IMR-90 (cell line): ENCODE measurements at places on chromosomes 3 and 15.

GRCh38 chr15:78452485-78452884, 14.5 kb downstream of the IREB2 start:
- H3K4me1 ChIP-seq: peaks cover 15% of the 10 kb centered on the region
- H3K27ac ChIP-seq: no peak overlapping the region
- no peak overlapping the region for H3K4me3 ChIP-seq

GRCh38 chr15:93189561-93189960, 100.5 kb upstream of the RGMA start:
- H3K4me3 ChIP-seq: no peak overlapping the region
- H3K36me3 ChIP-seq: no peaks in the 10 kb centered on the region
- DNase-seq: no peak
- no peaks in the 10 kb centered on the region for H3K4me1 ChIP-seq
- no peak overlapping the region for H3K27ac ChIP-seq

DNA sequence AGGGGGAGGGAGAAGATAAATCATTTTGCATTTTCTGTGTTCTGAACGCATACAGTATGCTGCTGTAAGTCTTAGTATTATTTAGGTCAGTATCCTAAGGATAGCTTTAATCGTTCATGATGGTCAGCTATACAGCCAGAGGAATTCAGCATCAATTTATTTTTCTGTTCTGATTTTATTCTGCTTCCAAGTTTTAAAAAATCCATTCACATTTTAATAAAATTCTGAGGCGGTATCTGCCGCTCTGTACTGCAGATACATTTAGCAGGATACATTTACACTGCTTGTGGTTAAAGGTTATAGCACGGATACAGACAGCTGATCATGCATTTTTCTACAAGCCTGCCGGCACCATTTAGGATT, 17.8 kb downstream of the ZBTB38 start:
- peaks cover 14% of the 10 kb centered on the region for H3K36me3 ChIP-seq
- peak overlapping the region; percentile 44 for H3K4me3 ChIP-seq
- H3K27ac ChIP-seq: peak overlapping the region; percentile 92
- no peaks in the 10 kb centered on the region for H3K27me3 ChIP-seq

DNA sequence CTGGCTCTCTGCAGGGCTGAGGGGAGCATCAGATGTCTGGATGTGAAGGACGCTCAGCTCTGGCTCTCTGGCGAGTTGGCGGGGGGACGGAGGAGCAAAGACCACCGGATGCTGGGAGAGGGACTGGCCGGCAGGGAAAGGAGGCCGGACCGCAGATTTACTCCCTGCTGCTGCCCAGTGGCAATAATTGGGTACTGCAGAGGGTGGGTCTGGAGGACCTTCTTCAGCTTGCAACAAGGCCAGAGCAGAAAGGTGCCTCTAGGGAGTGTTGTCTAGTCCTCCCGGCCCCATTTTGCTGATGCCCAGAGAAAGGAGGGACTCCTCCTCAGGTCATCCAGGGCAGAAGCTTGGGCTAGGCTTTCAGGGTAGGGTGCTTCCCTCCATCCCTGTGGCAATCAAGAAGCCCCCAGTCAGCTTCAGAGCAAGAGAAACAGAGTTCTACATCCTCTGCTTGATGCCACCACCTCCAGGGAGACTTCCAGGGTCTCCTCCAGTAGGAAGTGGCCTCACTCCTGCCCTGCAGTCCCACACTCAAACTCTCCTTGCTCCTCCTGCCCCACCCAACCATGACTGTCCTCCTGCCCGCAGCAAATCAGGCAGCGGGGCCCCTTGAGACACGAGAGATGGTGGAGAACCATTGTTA, 20.3 kb upstream of the CSPG4 start:
- no peak overlapping the region for H3K27ac ChIP-seq
- H3K4me3 ChIP-seq: no peak overlapping the region
- peak; percentile 65 for DNase-seq
- H3K36me3 ChIP-seq: no peaks in the 10 kb centered on the region

DNA sequence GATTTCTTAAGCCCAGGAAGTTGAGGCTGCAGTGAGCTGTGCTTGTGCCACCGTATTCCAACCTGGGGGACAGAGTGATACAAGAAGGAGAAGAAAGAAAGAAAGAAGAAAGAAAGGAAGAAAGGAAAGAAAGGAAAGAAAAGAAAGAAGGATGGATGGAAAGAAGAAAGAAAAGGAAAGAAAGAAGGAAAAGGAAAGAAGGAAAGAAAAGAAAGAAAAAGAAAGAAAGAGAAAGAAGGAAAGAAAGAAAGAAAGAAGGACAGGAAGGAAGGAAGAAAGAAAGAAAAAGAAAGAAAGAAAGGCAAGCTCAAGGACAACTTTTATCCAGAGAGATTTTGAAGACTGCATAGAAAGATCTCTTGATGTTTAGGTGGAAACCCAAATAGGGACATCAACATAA, 120.7 kb downstream of the GMNC start:
- H3K36me3 ChIP-seq: no peaks in the 10 kb centered on the region
- no peaks in the 10 kb centered on the region for H3K4me1 ChIP-seq
- 0 out of 2 replicates have a peak, but pooled peaks cover 2% of the 10 kb centered on the region for H3K27me3 ChIP-seq
- H3K4me3 ChIP-seq: no peak overlapping the region
- no peak overlapping the region for H3K27ac ChIP-seq

DNA sequence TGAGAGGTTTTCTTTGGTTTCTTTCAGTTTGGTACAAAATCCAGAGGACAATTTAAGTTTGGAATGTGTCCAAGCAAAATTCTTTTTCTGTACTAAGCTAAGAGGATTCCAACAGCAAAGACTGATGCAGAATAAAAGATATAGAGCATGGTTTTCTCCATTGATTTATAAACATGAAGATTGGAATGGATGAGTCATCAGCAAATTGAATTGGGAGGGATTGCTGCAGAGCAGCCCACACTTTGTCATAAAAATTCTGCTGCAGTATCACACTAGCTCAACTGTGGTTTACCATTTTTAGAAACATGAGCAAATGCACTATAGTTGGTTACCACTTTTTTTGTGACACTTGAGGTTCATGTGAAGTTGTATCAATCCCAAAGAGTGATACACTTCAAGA, 16.1 kb upstream of the LARP6 start:
- peak overlapping the region; percentile 58; the same call in 1 of the 2 replicates for H3K27ac ChIP-seq
- no peaks in the 10 kb centered on the region for H3K27me3 ChIP-seq
- peaks cover 16% of the 10 kb centered on the region for H3K4me1 ChIP-seq
- no peaks in the 10 kb centered on the region for H3K36me3 ChIP-seq
- no peak overlapping the region for H3K4me3 ChIP-seq

DNA sequence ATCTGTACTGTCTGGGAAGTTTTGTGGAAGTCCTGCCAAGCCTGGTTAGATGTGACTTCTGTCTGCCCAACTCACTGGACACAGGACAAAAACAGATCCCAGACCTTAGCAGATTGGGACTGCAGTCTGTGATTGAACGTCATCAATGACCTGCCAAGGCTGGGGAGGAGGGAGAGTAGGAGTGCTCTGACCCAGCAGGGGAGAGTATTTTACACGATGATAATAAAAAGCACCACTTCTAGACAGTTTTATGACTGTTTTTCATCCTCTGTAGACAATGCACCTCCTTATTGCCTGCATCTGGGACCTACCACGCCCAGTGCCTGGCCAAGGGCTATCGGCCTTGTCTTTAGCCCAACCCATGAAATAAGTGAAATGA, 102.3 kb upstream of the NR2E3 start:
- peaks cover 29% of the 10 kb centered on the region for H3K4me1 ChIP-seq
- H3K27ac ChIP-seq: peak overlapping the region; percentile 96; the same call in 1 of the 2 replicates
- no peaks in the 10 kb centered on the region for H3K27me3 ChIP-seq

- no peaks in the 10 kb centered on the region for H3K27me3 ChIP-seq
- H3K36me3 ChIP-seq: no peaks in the 10 kb centered on the region
- no peak overlapping the region for H3K27ac ChIP-seq
- peak; percentile 41 for DNase-seq
Observed at GRCh38 chr3:120198305-120198878, 86.6 kb downstream of the GPR156 start.

DNA sequence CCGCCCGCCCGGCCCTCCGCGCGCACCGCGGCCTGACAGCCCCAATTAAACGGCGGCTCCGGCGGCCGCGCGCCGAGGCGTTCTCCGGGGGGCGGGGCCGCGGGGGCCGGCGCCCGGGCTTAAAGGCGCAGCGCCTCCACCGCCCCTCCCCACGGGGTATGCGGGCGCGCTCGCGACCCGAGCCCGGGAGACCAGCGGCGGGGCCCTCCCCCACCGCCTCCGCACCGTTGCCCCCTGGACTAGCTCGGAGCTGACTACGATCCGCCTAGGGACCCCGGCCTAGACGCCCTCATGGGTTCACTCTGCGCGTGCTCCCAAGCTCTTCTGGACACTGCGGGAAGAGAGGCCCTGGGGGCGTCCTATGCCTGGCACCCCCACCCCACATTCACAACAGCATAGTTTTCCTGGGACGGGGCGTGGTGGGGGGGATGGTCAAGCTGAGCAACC, at the start of gene DUSP7:
Gene DUSP7 (minus strand): TSS at position 51 of the 447 bp plus-strand sequence. CDS start 205 bp downstream, outside the sequence.
- peak; percentile 46 for DNase-seq
- H3K27ac ChIP-seq: peak within 1 kb of the TSS; percentile 96
- peaks cover 11% of the 10 kb centered on the region for H3K36me3 ChIP-seq
- H3K4me1 ChIP-seq: peaks cover 22% of the 10 kb centered on the region
- H3K4me3 ChIP-seq: peak within 1 kb of the TSS; percentile 96
- H3K27me3 ChIP-seq: no peaks in the 10 kb centered on the region

DNA sequence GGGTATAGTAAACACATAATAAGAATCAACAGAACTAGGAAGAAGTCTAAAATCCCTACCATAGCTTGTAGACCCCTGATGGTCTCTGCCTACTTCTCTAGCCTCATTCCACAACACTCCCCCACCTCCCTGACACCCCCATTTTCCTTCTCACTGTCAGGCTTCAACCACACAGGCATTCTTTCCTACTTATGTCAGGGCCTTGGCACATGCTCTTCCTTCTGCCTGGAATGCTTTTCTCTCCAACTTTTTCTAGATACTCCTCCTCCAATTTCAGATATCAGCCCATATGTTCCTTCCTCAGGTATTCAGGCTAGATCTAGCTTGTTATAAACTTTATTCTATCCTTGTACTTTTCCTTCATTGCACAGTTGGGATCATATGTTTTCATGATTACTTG, 106.0 kb upstream of the MRPL3 start:
- no peaks in the 10 kb centered on the region for H3K4me1 ChIP-seq
- no peak overlapping the region for H3K4me3 ChIP-seq
- DNase-seq: no peak
- no peak overlapping the region for H3K27ac ChIP-seq

DNA sequence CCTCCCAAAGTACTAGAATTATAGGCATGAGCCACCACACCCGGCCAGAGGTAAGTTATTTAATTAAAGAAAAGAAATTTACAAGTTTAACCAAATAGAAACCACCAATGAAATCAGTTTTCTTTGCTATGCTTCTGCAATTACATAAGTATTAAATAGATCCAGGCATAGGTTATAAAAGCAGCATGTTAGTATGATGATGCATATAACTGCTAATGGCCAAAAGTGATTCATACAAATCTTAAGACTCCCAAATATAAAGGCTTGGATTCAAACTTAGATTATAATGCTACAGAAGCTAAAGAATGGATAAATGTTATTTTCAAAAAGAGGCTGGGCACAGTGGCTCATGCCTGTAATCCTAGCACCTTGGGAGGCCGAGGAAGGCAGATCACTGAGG, 32.8 kb upstream of the HDC start:
- peak; percentile 63 for DNase-seq
- H3K4me3 ChIP-seq: no peak overlapping the region
- H3K27ac ChIP-seq: no peak overlapping the region
- H3K36me3 ChIP-seq: peaks cover 24% of the 10 kb centered on the region

DNA sequence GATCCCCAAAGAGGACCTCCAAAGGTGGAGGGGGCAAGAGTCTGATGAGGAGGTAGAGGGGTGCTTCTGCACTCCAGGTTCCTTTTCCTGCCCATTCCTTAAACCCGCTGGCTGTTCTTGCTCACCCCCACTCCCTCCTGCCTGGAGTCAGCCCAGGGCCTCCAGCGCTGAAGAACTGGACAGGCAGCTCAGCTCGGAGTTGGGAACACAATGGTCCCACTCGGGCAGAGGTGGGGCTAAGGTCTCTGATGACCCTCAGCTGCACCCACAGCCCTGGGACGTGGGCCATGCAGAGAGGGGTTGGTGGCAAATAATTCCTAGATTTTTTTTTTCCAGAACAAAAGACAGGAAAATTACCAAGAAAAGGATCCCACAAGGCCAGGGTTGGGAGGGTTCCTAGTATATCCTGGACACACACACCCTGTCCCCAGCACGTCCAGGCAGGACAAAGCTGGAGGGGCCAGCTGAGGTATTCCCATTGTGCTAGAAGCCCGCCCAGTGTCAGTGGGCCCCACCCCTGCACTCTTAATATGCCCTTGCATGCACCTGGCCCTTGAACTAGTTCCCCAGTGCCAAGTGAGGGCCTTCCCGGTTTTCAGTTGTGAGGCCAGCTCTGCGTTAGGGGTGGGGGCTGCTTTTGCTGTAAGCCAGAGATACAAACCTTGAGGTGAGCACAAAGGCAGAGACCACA, 22.1 kb upstream of the IP6K2 start:
- no peaks in the 10 kb centered on the region for H3K36me3 ChIP-seq
- H3K27me3 ChIP-seq: no peaks in the 10 kb centered on the region
- peaks cover 13% of the 10 kb centered on the region; the same call in 1 of the 2 replicates for H3K4me1 ChIP-seq
- H3K27ac ChIP-seq: no peak overlapping the region
- H3K4me3 ChIP-seq: no peak overlapping the region

GRCh38 chr3:98763076-98763475, at the start of gene ST3GAL6:
ST3GAL6 (plus strand) TSS chr3:98763340; CDS start chr3:98768441, 5,101 bp downstream.
- no peaks in the 10 kb centered on the region for H3K36me3 ChIP-seq
- DNase-seq: peak; percentile 42
- H3K27me3 ChIP-seq: no peaks in the 10 kb centered on the region; the same call in 1 of the 2 replicates
- H3K4me3 ChIP-seq: no peak within 1 kb of the TSS

- H3K4me3 ChIP-seq: no peak overlapping the region
- H3K36me3 ChIP-seq: no peaks in the 10 kb centered on the region
- DNase-seq: no peak
Observed at GRCh38 chr3:12159227-12159601, 502 bp upstream of the TIMP4 start.

DNA sequence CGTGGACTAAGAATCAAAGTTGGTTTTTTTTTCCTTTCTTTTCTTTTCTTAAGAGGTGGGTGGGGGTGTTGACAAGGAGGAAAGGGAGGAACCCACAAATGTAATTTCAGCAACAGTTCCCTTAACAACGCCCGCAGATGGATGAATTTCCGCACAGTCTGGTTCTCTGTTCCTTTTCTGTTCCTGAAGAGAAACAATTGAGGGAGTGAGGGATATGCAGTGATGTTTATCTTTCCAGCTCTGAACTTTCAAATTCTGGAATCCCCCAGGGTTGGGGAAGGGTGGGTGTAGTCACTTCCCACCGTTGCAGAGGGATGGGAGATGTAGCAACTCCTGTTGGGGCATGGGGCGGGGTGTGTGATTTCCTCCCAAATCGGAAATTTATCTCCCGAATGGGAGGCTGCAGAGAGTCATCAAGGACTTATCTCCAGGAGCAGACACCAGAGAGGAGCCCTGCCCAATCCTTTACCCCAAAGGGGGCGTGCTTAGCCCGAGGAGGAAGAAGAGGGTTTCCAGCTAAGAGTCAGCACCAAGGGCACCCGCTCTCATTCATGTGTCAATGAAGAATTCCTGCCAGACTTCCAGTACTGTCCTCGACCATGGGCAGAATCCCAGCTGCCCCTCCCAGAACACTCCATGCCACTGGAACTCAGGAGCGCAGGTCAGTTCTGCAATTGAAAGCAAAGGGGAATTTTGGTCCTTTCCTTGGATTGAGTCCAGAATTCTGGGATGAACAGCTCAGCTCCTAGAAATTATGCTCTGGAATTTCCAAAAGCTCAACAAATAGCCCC, 35.0 kb upstream of the CFAP161 start:
- peak; percentile 36 for DNase-seq
- no peaks in the 10 kb centered on the region for H3K36me3 ChIP-seq
- H3K27ac ChIP-seq: no peak overlapping the region
- H3K27me3 ChIP-seq: no peaks in the 10 kb centered on the region
- no peaks in the 10 kb centered on the region for H3K4me1 ChIP-seq
- H3K4me3 ChIP-seq: no peak overlapping the region
